Stimulated activated CD8-positive, alpha-beta memory T cell treated with anti-CD3 and anti-CD28 coated beads, Interleukin-15, amount 100 ng/mL, for 1 hour (primary cell): ENCODE measurements at places on chromosomes 6 and 20.

DNA sequence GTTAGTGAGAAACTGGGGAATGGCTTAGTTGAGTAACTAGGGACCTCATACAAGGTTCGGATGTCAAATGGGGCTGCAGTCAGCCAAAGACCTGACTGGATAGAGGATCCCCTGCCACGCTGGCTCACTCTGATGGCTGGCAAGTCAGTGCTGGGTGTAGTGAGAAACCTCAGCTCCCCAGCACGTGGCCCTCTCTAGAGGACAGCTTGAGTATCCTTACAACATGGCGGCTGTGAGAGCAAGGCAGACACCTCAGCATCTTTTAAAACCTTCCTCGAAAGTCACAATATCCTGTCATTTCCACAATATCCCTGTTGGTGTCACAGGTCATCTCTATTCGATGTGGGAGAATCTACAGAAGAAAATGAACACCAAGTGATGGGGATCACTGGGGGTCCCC lies 26.7 kb upstream of the IPCEF1 start:
- no peak for DNase-seq

GRCh38 chr20:17696287-17696686 lies 3.5 kb upstream of the BANF2 start:
- no peak for DNase-seq

DNA sequence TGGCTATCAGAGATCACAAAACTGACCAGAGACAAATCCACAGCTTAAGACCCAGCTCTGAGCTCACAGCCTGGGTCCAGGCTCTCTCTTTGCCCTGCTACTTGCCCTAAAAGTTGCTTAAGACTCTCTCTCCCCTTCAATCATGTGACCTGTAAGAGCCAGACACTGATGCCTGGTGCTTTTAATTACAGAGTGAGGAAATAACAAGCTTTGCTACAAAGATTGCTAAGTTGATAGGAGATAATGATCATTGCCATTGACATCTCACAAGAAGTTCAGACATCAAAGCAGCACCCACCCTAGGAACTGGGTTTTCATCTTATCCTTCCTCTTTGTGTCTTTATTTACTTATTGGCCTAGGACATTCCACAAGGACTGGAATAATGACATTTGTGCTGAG lies 125.9 kb upstream of the CD93 start:
- DNase-seq: no peak

GRCh38 chr6:157604816-157605215 lies 218.2 kb upstream of the SNX9 start:
- DNase-seq: no peak

DNA sequence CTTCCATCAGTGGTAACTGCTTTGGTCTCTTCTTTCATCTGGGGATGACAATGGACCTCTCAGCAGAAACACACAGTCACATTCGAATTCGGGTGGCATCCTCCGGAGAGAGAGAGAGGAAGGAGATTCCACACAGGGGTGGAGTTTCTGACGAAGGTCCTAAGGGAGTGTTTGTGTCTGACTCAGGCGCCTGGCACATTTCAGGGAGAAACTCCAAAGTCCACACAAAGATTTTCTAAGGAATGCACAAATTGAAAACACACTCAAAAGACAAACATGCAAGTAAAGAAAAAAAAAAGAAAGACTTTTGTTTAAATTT lies 6.1 kb downstream of the EDN1 start:
- no peak for DNase-seq

GRCh38 chr6:81158956-81159355 lies 593.5 kb downstream of the TENT5A start:
- DNase-seq: no peak

DNA sequence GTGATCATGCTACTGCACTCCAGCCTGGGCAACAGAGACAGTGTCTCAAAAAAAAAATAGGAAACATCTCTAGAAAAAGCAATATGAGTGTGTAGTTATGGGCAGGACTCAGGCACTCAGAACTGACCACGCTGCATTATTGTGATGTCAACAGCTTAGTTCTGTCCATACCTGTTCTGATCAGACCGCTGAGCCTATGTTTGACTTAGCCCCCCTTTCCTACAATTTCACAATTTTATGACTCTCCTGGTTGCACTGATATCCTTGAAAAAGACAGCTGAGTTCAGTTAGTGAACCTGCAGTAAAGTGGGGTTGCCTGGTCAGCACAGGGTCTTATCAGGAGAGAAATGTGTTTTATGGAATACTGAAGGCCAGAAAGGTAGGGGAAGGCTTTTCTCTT lies 37.8 kb upstream of the PRDM1 start:
- no peak for DNase-seq

DNA sequence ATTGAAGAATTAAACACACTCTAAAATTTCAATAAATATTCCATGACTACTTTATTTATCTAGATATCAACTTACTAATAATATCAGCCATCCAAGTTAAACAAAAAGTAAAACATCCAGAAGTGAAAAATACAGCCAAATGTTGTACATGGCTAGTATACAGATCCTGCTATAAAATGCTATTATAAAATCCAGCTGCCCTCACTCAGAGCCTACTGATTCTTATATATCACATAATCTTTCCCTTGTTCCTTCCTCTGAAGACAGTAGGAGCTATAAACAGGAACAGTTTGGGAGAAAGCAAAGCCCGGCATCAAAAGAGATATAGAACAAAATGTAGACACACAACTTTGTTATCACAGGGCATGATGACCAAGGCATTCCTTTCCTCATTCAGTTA lies 212.9 kb downstream of the PLCB4 start:
- no peak for DNase-seq

- DNase-seq: no peak
Measured at GRCh38 chr6:110813338-110814101, 1.7 kb downstream of the CDK19 start.

GRCh38 chr6:108983151-108983550 lies 111.5 kb downstream of the SESN1 start:
- DNase-seq: no peak

DNA sequence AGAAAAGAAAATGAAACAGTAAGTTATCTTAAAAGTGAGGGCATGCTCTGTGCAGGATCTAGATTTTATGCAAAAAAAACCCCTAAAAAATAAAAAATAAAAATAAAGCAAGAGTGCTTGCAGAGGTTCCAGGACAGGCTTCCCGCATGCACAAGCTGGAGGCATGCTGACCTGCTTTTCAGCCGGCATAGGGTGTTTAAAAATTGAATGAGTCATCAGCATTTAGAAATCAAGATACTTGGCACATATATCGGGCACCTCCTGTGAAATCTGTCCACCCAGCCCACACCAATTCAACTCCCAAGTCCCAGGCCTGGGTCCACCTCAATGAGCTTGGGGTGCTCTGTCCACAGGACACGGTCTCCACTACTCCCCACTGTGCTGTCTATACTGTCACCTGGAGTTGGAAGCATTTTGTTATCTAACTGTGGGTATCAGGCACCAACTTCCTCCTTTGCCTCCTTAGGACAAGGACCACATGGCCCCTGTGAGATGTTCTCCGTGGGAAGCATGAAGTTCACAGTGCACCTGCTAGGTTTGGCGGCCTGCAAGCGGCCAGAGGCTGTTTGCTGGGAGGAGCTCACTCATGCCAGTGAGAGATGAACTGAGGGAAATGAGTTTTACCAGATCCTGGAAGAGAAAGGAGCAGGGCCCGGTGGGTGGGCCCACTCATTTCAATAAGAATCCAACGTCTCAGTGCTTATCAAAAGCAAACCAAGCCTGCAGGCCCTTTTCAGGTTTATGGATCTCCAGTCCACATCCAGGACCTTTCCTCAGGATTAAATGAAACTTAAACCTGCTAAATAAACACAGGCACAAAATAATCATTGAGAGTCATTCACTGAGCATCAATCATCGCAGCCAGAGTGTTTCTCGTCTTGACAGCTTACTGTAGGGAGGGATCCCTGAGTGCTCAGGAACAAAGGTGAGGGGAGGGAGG lies 121.1 kb downstream of the FOXA2 start:
- DNase-seq: no peak

DNA sequence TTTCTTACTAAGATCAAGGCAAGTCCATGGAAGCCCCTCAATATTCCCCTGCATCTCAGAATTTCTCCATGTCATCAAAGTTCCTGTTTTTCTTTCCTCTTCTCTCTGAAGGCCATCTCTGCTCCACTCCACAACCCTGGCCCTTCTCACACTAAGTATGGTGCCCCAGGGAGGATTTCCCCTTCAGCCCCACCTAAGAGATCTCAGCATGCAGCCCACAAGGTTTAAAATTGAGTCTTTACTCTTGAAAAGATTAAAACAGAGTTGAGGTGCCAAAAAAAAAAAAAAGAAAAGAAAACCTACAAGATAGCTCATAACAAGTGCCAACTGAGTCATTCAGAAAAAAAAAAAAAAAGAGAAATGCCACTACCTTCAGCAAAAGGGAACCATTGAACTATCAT lies 36.5 kb upstream of the TNFAIP3 start:
- no peak for DNase-seq

DNA sequence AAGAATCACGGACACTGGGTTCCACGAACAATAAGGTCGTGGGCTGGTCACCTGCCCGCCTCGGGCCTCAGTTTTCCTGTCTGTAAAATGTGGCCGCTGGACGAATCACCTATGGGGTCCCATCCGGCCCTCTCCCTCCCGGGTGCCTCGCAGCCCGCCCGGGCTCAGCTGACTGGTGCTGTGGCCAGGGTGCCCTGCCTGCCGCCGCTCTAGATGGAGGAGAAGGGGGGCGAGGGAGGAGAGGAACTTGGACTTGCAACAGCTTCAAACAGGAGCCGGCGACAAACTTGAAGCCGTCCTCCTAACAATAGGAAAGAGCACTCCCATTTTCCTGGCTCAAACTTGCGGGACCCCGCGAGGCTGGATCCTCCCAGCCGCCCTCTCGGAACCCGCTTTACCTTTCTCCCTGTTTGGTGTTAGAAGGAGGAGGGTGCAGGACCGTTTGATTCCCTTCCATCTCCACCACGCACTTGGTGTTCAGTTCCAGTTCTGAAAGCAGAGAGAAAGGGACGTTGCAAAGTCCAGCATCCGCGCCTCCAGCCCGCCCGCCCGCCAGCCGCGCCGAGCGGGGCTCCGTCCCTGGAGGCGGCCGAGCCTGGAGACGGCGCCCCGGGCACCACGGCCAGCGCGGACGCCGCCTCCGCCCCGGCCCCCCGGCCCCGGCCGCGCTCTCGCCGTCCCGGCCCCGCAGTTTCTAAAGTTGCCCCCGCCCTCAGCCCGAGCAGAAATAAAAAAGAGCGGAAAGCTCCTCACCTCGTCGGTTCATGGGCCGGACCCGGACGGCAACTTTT lies 584 bp downstream of the KIF13A start:
- DNase-seq: no peak

- no peak for DNase-seq
Measured at GRCh38 chr6:103675807-103676406, 1183.8 kb downstream of the HACE1 start.

DNA sequence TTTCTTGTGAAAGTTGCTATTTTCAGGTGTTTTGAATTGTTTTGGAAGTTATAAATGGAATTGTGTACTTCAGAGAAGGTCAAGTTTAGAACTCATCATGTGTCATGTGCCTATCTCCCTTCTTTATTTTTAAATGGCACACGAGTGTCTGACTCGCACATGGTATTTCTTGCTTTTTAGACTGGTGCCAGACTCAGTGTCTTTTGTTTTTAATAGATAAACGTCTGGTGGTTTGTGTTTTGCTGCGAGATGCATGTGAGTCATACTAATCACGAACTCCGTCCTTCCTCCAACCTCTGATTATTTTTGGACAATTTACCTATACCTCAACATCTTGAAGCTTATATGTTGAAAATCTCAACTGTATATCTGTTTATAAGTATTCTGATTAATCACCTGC lies 292.1 kb downstream of the CDKAL1 start:
- DNase-seq: no peak

DNA sequence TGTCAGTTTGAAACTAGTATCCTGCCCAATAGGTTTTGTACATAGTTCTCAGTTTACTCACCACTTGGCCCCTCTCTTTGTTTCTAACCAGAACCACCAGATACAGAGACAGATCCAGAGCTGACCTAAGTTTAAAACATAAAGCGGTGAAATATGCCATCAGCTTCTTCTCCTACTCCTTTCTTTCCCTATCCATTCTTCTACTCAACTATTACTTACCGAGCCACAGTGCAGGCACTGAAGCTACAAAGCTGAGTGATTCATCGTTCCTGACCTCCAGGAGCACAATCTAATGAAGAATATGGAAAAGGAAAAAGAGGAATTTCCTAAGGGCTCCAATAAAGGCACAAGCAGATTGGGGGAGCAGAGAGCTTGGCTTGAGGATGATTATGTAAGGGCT lies 286.0 kb downstream of the FOXC1 start:
- no peak for DNase-seq

DNA sequence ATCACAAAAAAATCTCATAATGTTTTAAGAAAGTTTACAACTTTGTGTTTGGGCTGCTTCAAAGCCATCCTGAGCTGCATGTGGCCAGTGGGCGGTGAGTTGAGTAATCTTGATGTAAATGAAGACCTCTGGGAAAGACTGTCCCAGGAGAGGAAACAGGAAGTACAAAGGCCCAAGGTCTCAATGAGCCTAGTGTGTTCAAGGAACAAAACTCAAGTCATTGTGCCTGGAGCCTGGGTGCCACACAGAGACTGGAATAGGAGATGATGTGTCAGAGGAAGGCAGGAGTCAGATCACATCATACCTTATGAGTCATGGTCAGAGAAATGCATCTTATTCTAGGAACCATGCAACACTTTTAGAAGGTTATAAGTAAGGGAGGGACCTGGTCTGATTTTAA lies 51.5 kb downstream of the COL19A1 start:
- no peak for DNase-seq

- no peak for DNase-seq
Measured at GRCh38 chr6:166112580-166112979, 55.1 kb downstream of the TBXT start.

GRCh38 chr6:52403627-52404026 lies 16.5 kb upstream of the EFHC1 start:
- DNase-seq: no peak

- no peak for DNase-seq
Measured at GRCh38 chr20:61317966-61318530, 66.0 kb downstream of the CDH4 start.

GRCh38 chr6:116029535-116029934 lies 31.2 kb downstream of the FRK start:
- DNase-seq: no peak

DNA sequence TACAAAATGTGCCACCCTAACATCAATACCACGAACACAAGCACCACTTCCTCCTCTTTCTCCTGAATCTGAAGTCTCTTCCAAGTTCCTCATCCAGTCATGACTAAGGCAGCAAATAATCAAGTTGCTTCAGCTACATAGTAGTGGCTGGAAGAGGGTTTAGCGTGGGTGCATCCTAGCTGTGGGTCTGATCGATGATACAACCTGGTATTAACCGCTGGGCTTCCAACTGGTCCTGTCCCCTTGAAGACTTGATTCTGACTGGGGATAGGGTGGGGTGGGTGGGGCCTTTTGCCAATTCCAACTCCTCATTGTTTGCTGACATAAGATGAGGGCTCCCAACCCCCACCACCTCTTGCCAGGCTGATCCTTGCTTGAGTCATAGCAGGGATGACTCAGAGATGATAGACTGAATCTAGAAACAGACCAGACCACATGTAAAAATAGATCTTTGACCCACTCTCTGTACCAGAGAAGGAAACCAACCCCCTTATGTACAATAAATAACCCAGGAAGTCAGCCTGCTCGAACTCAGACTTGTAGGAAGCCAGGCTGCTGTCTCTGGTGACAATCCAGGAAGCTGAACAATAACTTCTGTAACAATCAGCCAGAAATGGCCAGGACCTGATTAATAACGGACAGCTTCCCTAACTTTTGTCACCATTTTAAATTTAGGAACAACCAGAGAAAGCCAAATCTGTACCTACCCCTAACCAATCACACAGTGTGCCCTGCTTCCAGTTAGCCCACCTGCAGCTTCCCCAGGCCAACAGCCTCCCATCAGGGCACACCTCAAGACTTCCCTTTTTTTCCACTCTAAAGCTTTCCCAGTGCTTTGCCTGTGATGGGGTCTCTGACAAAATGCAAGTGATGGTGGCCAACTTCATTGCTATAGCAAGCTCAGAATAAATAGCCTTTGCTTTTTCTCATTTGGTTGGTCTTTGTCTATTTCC lies 68.9 kb upstream of the FAM184A start:
- no peak for DNase-seq
